ENCODE measurements at places on chromosomes 12 and 14.

- no peak for DNase-seq
These were observed 35.5 kb upstream of the SOCS2 start for GRCh38 chr12:93536766-93537488.

DNA sequence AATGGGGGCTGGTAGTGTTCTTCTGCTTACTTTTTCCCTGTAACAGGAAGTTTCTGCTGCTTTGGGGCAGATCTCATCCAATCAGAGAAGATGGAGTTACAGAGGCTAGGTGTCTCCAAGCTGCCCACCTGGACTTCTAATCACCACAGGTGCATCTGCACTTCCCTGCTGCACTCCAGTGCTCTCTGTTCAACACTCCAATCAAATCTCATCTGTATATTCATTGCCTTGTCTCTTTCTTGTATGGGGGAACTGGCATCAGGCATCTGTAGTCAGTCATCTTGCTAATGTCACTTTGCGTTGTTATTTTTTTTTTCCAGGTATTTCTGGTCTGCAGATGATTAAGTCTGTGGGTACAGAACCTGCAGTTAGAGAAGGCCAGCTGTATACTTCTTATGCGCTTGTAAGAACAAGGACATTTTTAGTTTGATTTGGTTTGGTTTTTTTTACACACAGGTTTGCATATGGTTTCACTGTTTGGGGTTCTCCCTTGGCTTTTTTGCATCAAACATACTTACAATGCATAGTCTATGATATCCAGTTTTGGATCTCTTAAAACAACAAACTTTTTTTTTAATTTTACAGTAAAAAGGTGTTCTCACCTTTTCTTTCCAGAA, 116.0 kb downstream of the METTL25 start:
- DNase-seq = no peak

DNA sequence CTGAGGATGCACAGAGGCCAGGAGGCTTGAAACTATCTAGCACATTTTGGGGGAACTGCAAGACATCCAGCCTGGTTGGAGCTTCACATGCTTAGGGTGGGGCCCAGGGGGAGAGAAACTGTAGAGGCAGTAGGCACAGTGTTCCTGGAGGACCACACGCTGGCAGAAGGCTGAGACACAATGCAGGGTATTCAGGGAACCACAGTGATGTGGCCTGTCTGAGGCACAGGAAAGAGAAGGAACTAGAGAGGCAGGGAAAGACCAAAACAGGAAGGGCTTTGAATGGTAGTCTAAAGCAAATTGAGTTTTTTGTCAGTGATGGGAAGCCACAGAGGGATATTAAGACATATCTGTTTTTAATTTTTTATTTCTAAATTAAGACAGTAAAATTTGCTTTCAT, 100.2 kb upstream of the PRICKLE1 start:
- no peak for DNase-seq

DNA sequence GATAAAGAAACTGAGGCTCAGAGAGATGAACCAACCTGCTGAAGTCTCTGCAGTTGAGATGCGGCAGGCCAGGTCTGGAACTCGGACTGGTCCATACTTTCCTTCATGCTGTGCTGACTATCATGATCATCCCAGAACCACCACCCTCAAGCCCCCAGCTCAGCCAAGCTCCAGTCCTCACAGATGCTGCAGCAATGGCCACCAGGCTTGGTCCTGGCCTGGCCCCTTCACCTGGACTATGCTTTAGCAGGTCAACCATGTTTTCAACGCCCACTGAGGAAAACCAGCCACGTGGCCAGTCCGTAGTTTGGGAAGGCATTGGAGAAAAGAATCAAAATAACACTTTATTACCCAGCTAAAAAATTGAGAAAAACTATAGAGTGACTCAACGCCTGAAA, 1.4 kb downstream of the GPR68 start:
- DNase-seq = no peak

- no peak for DNase-seq
These were observed 6.0 kb upstream of the KLHDC2 start for GRCh38 chr14:49761839-49762551.

- DNase-seq = peak; percentile 54
These were observed 927.1 kb downstream of the VRK1 start for GRCh38 chr14:97724265-97724731.

DNA sequence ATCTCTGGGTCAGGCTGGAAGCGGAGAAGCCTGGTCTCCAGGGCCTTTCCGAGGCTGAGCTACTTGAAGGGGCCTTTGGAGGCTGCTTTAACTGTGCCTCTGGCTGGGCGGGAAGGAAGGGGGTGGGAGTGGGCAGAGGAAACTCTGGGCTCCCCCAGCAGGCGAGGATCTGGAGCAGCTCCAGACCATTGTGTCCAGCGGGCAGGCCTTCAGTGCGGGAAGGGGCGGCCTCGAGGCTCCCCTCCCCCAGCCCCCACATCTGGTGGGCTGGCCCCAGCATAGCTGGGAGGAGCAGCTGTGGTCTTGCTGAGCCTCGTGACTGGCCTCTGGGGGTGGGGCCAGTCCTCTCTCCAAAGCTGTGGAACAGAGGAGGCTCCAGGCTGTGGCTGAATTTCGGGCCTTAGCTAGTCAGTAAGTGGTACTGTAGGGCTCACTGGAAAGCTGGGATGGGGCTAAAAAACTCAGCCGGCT, 3.4 kb downstream of the TAMALIN start:
- DNase-seq = no peak

DNA sequence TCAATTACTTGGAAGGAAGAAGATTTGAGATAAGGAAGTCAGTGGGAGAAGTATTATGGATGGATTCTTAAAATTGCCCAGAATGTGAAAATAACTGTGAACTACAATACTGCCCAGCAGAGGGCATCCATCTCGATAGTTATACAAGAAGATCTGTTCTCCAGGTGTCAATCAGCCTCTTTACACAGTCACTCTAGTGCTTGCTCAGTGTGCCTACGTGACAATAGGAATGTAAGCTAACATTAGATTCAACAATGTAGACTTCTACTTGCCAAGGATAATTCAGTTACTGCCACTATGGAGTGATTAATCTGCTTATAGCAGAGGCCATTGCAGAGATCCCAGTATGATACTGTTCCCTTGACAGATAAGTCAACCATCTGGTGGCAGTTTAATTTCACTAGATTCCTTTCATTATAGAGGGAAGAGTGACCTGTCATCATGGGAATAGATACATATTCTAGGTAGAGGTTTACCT, 10.6 kb upstream of the MAP4K5 start:
- peak; percentile 35 for DNase-seq

DNA sequence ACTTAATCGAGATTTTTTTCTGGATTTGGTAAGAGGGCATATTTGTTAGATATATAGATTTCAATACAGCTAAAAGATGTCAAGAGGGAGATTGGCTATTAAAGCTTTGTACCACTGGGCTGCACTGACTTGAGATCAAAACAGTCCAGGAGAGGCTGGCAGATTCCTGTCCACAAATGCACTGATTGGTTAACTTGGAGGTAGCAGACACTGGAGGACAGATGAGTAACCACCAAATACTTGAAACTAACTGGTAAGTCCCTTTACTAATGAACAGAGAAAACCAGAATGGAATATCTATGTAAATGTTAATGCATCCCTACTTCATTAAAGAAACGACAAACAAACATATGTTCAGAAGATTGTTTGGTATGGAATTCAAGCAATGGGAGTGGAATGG, 416.6 kb downstream of the LRIG3 start:
- DNase-seq = no peak

GRCh38 chr12:84077679-84078078, 834.9 kb downstream of the SLC6A15 start:
- no peak for DNase-seq

GRCh38 chr12:123388951-123389559, 5.1 kb downstream of the KMT5A start:
- DNase-seq = peak; percentile 28

- DNase-seq = no peak
These were observed 197.7 kb upstream of the CNOT2 start for GRCh38 chr12:70045514-70045913.

- no peak for DNase-seq
These were observed 7.2 kb downstream of the CCDC85C start for GRCh38 chr14:99596772-99597171.

DNA sequence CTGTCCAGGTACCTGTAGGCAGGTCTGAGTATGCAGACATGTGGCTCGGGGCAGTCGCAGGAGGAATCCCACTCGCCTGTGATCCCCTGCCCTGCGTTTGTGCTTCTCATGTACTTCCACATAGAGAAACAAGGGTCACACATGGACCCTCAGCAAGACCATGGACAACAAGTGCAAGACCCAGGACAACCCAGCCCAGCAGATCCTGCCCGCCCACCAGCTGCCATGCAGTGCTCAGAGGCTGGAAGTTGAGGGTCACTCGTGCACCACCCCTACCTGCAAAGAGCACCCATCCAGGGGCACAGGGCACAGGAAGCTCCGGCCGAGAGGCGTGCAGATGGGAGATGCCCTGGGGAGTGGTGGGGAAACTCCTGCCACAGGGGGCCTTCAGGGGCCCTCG, 67.5 kb upstream of the C14orf180 start:
- DNase-seq = no peak

DNA sequence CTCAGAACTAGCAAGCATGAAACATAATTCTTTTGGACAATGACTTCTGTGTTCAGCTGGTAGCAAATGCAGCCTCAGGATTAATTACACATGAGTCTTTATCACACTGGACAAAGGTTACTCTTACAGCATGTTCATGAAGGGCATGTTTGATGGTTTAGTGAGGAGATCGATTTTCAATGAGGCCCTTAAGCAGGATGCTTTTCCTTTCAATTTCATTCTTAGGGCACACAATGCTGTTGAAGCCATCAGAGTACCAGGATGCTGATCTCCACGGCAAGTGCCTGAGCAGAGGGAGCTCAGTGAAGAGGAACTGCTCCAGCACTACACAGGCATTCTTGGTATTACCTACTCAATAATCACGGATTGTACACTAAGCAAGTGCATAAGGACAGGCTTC, 542.0 kb downstream of the SNAPC1 start:
- no peak for DNase-seq

GRCh38 chr12:101480849-101481248, 5.7 kb downstream of the SPIC start:
- DNase-seq = no peak

- no peak for DNase-seq
These were observed 130.7 kb downstream of the TMTC2 start for GRCh38 chr12:82817368-82817767.

DNA sequence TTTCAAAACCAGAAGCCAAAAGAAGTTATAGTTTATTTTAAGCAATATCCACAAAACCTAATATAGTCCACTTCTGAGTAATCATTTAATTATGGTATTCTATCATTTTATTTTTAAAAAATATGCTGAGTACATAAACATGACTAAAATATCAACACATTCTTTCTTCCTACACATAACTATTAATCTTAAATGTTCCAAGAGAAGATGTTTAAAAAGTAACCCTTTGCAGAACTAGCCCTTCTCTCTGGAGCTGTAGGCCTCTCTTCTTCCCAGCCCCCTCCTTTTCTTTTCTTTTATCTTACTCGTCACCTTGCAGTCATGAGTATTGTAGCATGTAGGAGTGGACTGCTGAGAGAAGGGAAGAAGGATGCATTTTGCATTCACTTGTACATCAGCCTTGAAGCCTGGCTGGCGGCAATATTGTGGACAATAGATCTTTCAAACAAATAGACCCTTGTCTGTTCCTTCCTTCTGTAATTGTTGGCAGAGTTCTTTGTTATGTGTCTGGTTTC, 941.9 kb downstream of the NRXN3 start:
- DNase-seq = no peak

GRCh38 chr12:121465921-121466793, 66.2 kb downstream of the RNF34 start:
- peak; percentile 60 for DNase-seq

- DNase-seq = no peak
These were observed 25.1 kb downstream of the LRTM2 start for GRCh38 chr12:1845427-1845826.

DNA sequence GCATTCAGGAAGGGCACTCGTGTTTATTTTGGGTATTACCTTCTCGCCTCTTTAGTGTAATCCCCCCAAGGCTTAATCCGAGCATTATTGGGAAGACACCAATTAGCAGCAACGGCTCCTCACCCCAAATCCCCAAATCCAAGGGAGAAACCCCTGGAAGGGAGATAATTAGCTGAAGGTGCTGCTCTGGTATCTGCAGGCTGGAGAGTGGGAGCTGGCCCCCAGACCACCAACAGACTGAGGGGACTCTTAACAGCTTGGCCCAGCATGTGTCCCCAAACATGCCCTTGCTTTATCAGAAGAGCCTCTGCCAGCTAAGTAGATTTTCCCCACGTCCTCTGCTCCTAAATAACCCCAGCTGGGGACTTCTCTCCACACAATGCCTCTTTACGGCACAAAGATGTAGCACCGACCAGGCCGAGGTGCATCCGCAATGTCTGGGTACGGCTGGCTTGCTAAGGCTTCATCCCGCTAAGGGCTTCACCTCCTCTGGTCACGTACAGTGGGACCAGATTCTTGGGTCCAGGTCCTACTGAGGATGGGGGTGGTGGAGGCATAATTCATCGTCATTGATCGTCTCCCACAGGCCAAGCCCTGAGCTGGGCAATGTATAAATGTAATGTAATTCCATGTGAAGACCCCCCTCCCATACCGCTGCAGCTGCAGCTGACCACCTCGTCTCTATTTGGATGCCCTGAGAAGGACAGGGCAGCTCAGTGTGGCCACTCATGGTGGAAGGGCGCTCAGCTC, 123.7 kb upstream of the GSC start:
- no peak for DNase-seq

DNA sequence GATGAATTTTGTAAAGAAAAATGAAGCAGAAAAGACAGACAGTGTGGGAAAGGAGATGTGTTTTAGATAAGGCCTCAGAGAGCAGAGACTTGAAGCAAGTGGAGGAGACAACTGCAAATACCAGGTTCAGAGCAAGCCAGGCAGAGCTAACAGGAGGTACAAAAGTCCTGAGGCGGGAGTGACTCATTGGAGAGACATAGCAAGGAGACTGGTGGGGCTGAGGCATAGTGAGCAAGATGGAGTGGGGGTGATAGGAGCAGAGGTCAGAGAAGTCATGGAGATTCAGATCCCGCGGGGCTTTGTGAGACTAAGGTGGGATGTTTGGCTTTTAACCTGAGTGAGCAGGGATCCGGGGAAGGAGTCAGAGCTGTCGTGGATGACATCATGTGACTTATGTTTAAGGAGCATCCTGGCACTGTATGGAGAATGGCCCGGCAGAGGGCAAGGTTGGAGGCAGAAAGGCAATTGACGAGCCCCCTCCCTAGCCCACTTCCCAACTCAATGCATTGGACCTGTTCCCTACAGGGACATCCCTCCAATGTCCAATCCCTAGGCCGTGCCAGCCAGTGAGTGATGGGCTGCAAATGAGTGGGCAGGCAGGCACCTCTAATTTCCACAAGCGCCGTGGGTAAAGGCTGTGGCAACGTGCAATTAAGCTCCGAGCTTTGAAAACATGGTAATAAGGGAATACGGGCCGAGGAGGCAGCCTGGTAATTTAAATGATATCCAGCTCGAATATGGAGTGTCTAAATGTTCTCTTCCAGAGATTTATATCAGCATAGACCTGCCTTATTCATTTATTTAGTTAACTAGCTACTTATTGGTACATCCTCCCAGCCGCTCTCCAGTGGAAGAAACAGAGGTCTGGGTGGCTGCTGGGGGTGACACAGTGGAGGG, 206.8 kb upstream of the LHX5 start:
- no peak for DNase-seq
